ENCODE measurements at places on chromosomes 12 and 14.
A peak's percentile ranks its signal among the peaks of the same experiment; 100 is the strongest.

DNA sequence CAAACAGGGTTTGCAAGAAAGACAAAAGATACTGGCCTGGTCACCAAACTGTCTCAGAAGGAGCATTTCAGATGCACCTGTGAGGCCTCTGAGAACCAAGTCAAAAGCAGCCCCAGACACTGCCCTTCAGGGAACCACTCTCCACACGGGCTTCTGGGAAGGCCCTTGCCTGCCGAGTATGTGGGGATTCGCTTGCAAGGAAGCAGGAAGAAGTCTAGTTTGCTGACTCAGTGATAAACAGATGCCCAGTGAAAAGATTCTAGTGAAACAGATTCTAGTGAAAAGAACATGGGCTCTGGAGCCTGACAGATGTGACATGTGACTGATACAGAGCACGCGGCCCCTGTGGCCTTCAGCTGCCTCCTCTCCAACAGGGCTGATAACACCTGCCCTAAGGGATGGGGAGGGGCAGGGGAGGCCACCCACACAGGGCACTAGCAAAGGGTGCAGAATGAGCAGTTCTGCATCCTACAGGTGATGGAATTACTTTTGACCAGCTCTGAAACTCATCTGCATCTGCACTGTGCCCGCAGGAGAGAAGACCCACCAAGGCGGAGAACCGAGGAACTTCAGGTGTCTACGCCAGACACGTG lies 19.1 kb downstream of the AMN start:
- DNase-seq, result no peak

DNA sequence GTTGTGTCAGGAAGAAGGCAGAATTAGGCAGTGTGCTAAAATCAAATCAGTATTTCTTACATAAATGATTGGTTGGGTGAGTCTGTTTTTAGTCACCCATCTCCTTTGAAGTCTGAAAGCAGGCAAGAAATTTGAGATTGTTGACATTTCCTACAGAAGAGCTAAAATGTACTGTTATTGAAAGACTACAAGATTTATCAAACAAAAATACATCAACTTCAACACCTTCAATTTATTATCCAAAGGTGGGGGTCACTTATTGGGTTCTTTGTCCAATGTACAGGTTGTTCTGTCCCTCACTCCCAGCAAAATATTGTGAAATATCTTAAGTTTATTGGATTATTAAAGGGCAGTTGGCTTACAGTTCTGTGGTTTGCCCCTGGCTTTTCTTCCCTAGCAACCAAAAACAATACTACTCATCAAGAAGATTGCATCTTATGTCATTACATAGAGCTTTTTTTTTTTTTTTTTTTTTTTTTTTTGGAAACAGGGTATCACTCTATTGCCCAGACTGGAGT lies 20.6 kb upstream of the PKP2 start:
- DNase-seq, result no peak

DNA sequence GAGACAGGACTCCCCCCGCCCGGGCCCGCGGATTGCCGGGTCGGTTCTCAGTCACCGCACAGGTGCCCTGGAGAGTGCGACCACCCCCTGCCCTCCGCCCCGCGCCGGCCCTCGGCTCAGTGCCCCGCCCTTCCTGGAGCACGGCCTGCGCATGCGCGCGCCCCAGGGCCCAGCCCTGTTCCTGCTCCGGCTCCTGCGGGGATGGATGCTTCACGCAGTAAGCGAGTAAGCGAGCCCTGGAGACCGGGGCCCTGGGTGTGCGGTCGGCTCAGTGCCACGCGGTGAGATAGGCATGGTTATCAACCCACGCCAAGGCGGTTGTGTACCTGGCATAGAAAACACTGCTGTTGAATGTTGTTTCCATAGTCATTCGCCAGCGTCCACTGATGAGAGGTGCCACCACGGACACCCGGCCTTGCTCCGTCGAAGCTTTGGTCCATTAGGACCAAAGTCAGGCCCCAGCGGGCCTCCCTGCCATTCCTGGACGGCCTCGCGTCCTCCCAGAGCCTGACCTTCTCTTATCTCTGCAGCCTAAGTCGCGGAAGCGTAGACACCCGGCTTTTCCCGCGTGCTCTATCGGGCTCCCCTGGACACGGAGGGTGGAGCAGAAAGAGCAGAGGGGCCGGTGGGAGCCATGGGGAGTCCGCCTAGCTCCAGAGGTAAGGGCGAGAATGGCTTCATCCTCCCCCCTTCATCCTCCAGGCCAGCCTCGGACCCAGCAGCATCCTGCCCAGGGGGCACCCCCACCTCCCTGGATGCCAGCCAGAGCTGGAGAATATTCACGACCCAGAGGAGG lies 90.6 kb downstream of the PAPOLA start:
- DNase-seq, result peak; percentile 38

GRCh38 chr12:14157088-14157747 lies 175.8 kb upstream of the GRIN2B start:
- no peak for DNase-seq

GRCh38 chr12:110676171-110676570 lies 12.7 kb downstream of the HVCN1 start:
- DNase-seq, result no peak

DNA sequence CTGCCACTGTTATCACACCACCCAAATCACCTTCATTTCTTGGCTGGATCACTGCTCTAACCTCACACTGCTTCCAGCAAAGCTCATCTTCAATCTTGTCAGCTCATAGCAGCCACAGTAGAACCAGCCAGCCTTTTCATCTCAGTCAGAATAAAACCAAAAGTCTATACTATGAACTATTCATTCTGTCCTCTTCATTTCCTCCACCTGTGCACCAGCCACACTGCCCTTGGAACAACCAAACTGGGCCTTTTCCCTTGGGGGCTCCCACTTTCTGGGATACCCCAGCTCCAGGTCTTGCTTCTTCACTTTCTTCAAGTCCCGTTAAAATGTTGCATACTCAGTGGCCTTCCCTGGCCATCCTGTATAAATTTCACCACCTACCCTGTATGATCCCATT lies 234.4 kb upstream of the DAAM1 start:
- DNase-seq, result no peak

- DNase-seq, result no peak
Measured at GRCh38 chr14:93938751-93939303, 11.7 kb downstream of the FAM181A start.

DNA sequence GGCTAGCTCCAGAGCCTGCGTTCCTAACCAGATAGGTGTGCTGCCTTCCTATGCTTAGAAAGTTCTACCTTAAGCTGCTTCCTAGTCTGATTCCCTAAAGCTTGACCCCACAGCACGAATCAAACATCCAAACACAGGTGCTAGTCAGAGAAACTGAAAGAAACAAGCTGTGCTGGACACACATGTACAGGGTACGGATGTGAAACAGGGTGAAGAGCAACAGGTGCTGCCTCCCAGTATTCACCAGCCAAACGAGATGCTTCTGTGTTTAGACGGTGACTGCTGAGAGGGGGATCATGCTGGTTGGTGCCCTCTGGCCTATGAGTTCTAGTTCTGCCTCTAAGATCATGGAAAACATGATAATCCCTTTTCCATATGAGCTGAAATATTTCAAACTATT lies 105.3 kb downstream of the GRIP1 start:
- no peak for DNase-seq

DNA sequence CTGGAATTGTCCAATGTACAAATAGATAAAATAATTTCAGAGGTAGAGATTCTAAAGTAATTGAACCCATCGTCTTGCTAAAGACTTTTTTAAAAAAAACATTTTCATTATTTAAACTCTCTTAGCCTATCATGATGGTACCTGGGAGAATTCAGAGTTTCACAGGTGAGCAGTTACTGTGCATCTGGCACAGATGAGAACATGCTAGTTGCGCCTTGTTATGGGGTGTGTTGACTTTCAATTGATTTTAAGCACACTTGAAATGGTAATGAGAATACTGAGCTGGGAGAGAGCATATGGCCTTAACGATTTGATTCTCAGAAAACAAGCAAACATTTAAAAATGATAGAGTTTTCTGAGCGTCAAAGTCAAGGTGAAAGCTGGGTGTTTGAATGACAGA lies 66.6 kb downstream of the FLRT2 start:
- no peak for DNase-seq

DNA sequence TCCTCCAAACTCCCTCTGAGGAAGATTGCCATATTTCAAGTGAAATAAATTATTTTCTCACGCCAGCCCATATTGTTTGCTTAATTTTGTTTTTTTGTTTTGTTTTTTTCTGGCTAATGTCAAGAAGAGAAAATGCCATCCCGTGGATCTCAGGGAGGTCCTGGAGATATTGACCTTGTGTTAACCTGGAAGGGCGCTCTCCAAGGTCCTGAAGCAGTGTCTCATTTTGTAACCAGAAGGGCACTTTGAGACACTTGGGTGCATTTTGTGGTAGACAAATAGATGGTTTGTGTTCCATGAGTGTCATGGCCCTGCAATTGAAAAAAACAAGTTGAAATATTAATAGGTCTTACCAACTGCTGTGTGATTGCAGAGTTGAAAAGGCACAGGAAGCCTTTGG lies 268.9 kb downstream of the SUDS3 start:
- no peak for DNase-seq

GRCh38 chr14:21526672-21527317 lies 649 bp upstream of the SALL2 start:
- DNase-seq, result no peak

Measured in stimulated activated CD4-positive, alpha-beta T cell treated with anti-CD3 and anti-CD28 coated beads, Interleukin-1b, Interleukin-23, amount 100 ng/mL, for 1 hour (primary cell).